T-helper 17 cell (primary cell): ENCODE measurements at places on chromosomes 5 and 9. TPM values are rescaled to one million over a fixed set of nuclear protein-coding genes. Genes with fewer than 3 reads are reported as not detected.

WWC1 gene
- total RNA-seq = 5.4 TPM

PKD2L2 gene
- not detected for total RNA-seq

DNA sequence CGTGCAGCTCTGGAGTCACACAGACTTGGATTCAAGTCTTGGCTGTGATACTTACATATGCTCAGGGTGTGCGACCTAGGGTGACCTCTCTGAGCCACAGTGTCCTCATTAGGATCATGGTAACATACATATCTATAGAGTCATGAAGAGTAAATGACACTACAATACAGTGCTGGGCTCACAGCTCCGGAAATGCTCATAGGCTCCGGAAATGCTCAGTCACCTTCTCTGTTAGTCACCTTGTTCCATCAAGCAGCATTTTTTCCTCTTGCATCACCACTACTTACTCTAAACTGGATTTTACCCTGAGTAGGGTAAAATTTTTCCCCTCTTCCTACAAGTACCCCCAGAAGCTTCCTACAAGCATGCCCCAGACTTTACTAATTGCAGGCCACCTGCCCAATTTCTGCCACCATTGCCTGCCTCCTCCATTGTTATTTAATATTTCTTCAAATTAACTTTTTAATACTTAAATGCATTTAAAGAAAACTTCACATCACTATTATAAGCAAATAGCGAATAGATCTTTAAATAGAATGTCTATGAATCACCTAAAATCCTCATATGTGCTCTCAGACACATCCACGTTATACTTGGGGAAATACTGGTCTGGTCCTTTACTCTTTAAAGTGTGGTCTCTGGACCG lies 147.6 kb upstream of the SPRY4 start:
- no peak for DNase-seq
- H3K27ac ChIP-seq = no peak overlapping the region
- H3K36me3 ChIP-seq = no peaks in the 10 kb centered on the region
- peaks cover 24% of the 10 kb centered on the region for H3K4me1 ChIP-seq
- H3K4me3 ChIP-seq = peak overlapping the region; percentile 44

DNA sequence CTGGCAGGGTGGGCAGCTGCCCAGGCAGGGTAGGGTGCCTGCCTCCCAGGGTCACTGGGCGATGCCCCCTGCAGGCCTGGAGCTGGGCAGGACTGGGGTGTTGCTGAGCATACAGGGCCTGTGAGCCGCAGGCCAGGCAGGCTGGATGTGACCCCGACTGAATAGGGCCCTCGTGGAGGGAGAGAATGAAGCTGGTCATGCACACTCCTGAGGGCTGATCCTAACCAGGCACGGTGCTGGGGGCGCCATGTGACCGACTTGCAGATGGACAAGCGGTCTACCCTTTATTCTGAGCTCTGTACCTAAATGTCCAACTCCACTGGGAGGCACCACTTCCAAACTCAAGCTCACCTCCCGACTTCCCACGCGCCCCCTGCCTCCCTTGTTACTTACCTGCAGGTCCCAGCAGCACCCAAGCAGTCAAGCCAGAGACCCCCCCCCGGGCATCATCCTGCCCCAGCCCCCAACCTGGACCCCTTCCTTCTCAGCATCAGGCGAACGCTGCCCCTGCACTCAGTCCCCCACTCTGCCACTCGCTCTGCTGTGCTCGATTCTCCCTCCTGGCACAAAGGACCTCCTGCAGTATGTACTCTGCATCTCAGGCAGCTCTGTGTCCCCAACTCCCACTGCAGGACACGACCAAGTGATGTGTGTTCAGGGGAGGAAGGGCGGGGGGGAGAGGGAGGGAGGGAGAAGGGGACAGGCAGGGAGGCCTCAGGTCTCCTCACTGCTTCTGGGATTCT lies 76.8 kb upstream of the PHYKPL start:
- peaks cover 5% of the 10 kb centered on the region for H3K36me3 ChIP-seq
- H3K27me3 ChIP-seq = peaks cover 40% of the 10 kb centered on the region
- no peak overlapping the region for H3K4me3 ChIP-seq
- no peak for DNase-seq
- H3K27ac ChIP-seq = no peak overlapping the region

GRCh38 chr9:6243746-6244145 lies 28.1 kb downstream of the IL33 start:
- peaks cover 6% of the 10 kb centered on the region for H3K4me1 ChIP-seq
- no peak overlapping the region for H3K27ac ChIP-seq
- H3K27me3 ChIP-seq = peaks cover 15% of the 10 kb centered on the region
- H3K4me3 ChIP-seq = no peak overlapping the region
- no peak for DNase-seq

GRCh38 chr9:77893706-77894105 lies 137.9 kb downstream of the GNAQ start:
- no peaks in the 10 kb centered on the region for H3K27me3 ChIP-seq
- no peak overlapping the region for H3K27ac ChIP-seq
- H3K4me3 ChIP-seq = no peak overlapping the region
- no peak for DNase-seq

GRCh38 chr5:124630767-124631704 lies 115.4 kb downstream of the ZNF608 start:
- no peak overlapping the region for H3K27ac ChIP-seq
- DNase-seq = no peak
- no peak overlapping the region for H3K4me3 ChIP-seq
- no peaks in the 10 kb centered on the region for H3K36me3 ChIP-seq

DNA sequence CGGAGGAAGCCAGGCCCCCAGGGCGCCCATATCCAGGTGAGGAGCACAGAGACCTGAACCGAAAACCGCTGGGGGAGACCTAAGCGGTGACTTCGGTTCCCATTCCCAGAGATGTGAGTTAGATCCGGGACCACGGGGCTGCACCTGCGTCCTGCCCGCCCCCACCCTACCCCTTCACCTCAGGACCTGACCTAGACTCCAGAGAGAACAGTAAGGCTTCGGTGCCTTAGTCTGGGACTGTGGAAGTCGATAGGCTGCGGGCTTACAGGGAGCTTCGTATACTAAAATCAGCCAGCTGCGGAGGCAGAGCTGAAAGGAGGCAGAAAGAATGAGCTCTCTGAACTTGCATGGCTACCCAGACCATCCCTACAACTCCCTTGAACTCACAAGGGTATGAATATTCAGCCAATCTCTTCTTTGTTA lies 518 bp upstream of the FAM13B start:
- peaks cover 45% of the 10 kb centered on the region for H3K4me1 ChIP-seq
- peak overlapping the region; percentile 98 for H3K4me3 ChIP-seq
- peaks cover 2% of the 10 kb centered on the region for H3K36me3 ChIP-seq

DNA sequence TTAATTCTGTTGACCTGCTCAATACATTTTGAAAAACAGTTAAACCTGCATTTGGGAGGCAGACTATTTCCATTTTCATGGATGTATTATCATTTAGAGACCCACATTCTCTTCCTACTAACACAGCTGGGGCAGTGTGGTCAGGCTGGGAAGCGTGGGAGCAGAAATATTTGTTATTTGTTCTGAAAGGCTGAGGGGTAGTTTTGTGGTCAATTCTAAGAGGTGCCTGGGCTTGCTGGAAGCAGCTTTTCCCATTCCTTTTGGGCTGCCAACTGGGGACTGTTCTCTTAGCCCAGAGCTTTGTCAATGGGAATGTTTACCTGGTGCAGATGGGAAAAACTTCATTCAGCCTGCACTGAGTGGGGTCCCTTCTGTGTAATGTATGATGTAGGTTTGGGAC lies 171.4 kb upstream of the DAP start:
- no peak for DNase-seq
- no peak overlapping the region for H3K4me3 ChIP-seq
- H3K4me1 ChIP-seq = no peaks in the 10 kb centered on the region
